T-helper 17 cell (primary cell): ENCODE measurements at places on chromosomes 6 and 20.

DNA sequence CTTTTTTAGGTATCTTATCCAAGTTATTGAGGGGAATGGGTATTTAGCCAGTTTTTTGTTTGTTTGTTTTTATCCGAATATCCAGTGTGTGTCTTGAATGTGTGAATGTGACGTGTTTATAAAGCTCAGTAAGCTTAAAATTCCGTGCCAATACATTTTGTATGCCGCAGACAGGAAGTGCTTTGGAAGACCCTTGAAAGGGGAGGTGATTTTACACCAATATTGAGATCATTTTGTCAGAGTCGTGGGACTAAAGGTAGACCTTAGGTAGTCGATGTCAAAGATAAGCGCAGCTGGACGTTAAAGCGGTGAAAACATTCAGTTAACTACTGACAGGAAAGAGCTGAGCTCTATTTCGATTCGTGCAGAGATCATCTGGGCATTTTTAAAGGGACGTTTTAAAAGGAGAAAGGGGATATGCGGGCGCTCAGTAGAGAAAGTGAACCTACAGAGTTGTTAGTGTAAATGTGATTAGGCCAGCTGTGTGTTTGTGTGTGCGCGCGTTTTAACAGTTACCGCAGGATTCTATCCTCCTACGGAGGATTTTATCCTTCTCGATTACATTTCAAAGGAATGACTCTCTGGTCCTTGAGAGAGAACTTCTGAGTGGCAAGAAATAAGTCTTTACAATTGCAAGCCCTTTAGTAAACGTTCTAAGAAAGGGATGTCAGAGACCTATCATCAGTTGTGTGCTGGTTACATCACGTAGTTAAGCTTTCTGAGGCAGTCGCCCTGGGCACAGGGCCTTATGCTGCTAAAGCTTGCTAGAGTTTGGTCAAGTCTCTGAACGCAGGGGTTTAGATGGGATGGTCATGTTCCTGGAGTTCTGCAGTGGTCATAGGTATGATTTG is 625 bp upstream of the ECHDC1 start:
- no peaks in the 10 kb centered on the region for H3K27me3 ChIP-seq
- H3K4me1 ChIP-seq: peaks cover 11% of the 10 kb centered on the region
- DNase-seq: no peak
- H3K27ac ChIP-seq: no peak overlapping the region

DNA sequence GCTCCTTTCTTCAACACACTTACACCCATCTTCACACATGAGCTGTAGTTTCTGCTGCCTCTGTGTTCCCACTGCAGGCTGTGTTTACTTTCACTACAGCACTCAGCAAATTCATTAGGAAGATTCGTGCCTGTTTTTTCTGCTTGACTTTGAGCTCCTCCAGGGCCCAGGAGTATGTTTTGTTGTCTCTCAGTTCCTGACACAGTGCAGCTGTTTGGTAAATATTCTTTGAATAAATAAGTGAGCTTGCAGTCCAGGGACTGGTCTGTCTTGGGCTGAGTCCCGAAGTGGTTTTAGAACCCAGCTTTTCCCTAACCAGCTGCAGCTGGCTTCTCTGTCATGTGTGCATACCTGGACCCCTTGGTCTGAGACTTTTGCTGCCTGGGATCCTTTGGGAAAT is 46.6 kb upstream of the CCN6 start:
- no peak for DNase-seq
- no peaks in the 10 kb centered on the region for H3K27me3 ChIP-seq
- no peak overlapping the region for H3K4me3 ChIP-seq
- peaks cover 14% of the 10 kb centered on the region for H3K4me1 ChIP-seq

- DNase-seq: no peak
- H3K4me3 ChIP-seq: no peak overlapping the region
- peaks cover 6% of the 10 kb centered on the region for H3K4me1 ChIP-seq
These were observed 172.8 kb upstream of the PMEPA1 start for GRCh38 chr20:57882451-57883161.

DNA sequence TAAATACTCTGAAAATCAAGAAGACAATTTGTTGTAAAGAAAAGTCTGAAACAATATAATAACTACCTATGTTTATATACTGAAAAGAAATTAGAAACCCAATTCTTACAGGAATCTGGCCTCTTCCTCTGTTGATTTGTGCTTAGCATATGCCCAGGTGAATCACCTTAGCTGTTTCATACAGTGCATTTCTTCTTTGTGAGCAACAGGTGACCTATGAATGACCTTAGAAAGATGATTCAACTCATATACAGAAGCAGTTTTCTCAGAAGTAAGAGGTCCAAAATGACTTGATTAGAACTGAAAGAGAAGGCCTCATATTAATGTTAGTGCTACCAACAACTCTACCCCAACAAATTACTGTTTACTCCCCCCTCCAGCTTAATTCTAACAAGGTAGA is 419.5 kb upstream of the ID4 start:
- DNase-seq: no peak
- H3K27me3 ChIP-seq: no peaks in the 10 kb centered on the region
- H3K4me3 ChIP-seq: no peak overlapping the region
- H3K27ac ChIP-seq: no peak overlapping the region

- peaks cover 31% of the 10 kb centered on the region for H3K27me3 ChIP-seq
- H3K4me3 ChIP-seq: no peak overlapping the region
These were observed 80.2 kb downstream of the LRFN2 start for GRCh38 chr6:40506954-40507353.

DNA sequence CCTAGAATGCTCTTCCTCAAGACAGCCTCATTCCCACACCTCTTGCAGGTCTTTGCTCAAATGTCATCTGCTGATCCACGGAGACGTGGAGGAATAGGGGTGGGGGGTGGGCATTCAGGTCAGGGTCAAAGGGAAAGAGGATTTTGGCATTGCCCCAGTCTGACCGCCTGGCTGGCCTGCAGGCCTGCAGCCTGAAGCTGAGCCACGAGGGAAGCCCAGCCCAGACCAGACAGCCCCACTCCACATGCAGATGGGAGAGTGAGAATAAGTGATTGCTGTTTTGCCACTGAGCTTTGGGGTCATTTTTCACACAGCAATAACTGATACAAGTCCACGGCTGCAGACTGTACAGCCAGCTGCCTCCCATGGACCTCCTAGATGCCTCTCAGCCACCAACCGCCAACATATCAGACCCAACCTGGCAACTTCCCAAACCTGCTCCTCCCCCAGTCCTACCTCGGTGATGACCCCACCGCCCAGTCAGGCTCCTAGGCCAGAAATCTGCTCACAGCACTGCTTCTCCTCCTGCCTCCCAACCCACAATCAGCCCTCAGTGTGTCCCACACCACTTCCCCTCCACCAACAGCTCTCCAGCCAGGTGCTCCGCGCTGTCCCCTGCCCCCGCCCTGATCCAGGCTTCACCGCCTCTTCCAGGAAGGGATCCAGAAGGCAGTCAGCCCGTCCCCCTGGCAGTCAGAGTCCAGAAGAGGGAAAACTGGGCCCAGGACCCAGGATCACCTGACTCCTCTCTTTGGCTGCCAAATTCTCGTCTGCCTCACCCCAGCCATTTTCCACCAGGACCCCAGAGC is 14.0 kb downstream of the KIAA1755 start:
- H3K4me1 ChIP-seq: no peaks in the 10 kb centered on the region
- H3K27ac ChIP-seq: no peak overlapping the region

DNA sequence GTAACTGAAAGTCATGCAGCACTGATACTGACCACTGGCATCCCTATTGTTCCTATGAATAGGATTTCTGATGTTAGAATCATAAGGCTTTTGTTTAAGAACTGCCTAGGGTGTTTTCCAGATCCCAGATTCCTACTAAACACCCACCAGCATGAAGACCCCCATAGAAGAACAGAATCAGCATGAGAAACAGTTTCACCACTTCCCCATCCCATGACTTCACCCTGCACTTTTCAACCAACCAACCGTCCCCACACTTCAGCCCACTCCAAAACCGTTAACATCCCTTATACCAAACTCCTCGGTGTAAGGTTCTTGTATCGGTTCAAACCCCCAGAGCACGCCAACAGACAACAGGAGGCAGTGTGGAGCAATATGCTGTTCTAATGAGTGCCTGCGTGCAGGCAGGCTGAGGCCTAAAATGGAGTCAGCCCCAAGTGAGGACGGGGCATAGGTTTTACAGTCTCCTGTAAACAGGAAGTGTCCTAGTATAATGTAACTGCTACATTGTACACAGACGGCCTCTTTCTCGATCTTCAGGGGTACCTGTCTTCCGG is 11.4 kb upstream of the SSTR4 start:
- no peak overlapping the region for H3K27ac ChIP-seq
- no peaks in the 10 kb centered on the region for H3K4me1 ChIP-seq
- no peak for DNase-seq
- H3K4me3 ChIP-seq: no peak overlapping the region

DNA sequence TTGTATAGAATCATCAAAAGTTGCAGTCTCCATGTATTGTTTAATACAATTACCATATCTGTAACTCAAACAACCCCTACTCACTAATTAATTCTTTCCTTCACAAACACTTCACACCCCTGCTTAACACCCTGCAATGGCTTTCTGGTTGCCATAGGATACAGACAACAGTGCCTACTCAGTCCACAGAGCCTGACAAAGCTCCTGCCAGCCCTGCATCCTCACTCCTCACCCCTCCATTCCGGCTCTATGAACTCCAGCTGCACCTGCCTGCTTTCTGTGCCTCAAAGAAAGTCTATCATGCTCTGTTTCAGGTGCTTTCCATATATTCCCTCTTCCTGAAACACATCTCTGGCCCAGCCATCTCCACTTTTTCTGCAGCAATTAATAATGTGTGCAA is 253.4 kb downstream of the HACE1 start:
- DNase-seq: no peak
- peaks cover 2% of the 10 kb centered on the region for H3K36me3 ChIP-seq
- peaks cover 13% of the 10 kb centered on the region for H3K27me3 ChIP-seq
- H3K27ac ChIP-seq: no peak overlapping the region
- peaks cover 2% of the 10 kb centered on the region for H3K4me1 ChIP-seq

- no peak for DNase-seq
- peaks cover 2% of the 10 kb centered on the region for H3K4me1 ChIP-seq
- H3K27me3 ChIP-seq: no peaks in the 10 kb centered on the region
- peaks cover 3% of the 10 kb centered on the region for H3K36me3 ChIP-seq
- H3K27ac ChIP-seq: no peak overlapping the region
These were observed 43.8 kb downstream of the CEP57L1 start for GRCh38 chr6:109139109-109139508.

- peaks cover 9% of the 10 kb centered on the region for H3K4me1 ChIP-seq
- H3K36me3 ChIP-seq: peaks cover 4% of the 10 kb centered on the region
- peak overlapping the region; percentile 43 for H3K4me3 ChIP-seq
- no peak overlapping the region for H3K27ac ChIP-seq
- H3K27me3 ChIP-seq: peaks cover 5% of the 10 kb centered on the region
- DNase-seq: peak; percentile 60
These were observed 86.0 kb downstream of the DHX35 start for GRCh38 chr20:39048000-39048696.

- no peak overlapping the region for H3K4me3 ChIP-seq
- no peaks in the 10 kb centered on the region for H3K27me3 ChIP-seq
- H3K27ac ChIP-seq: no peak overlapping the region
These were observed 16.4 kb downstream of the TRAM2 start for GRCh38 chr6:52560462-52560861.

- H3K27ac ChIP-seq: peak overlapping the region; percentile 82
- no peak for DNase-seq
- no peak overlapping the region for H3K4me3 ChIP-seq
- H3K27me3 ChIP-seq: no peaks in the 10 kb centered on the region
- H3K4me1 ChIP-seq: peaks cover 60% of the 10 kb centered on the region
These were observed 107.1 kb downstream of the ARID1B start for GRCh38 chr6:156884306-156884705.

- H3K27me3 ChIP-seq: peaks cover 42% of the 10 kb centered on the region
- H3K4me3 ChIP-seq: no peak overlapping the region
- H3K27ac ChIP-seq: no peak overlapping the region
- no peak for DNase-seq
- peaks cover 3% of the 10 kb centered on the region for H3K4me1 ChIP-seq
These were observed 17.4 kb upstream of the HM13 start for GRCh38 chr20:31496761-31497295.
